ENCODE measurements at places on chromosomes 2 and 18.

DNA sequence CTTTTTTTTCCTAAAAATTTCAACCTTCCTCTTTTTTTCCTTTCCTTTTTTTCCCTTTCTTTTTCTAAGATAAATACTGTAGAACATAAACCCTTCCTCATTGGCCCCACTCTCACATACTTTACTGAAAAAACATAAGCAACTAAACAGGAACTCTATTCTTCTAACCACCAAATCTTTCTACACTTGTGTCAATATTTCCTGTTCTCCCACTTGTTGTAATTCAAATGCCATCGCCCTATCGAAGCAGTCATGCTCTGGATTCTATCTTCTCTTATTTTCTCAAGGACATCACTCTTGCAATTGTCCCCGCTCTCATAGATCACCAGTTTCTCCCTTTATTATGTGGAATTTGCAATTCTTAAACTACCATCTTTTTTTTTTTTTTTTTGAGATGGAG is 20.2 kb upstream of the SSB start:
- no peak for DNase-seq

DNA sequence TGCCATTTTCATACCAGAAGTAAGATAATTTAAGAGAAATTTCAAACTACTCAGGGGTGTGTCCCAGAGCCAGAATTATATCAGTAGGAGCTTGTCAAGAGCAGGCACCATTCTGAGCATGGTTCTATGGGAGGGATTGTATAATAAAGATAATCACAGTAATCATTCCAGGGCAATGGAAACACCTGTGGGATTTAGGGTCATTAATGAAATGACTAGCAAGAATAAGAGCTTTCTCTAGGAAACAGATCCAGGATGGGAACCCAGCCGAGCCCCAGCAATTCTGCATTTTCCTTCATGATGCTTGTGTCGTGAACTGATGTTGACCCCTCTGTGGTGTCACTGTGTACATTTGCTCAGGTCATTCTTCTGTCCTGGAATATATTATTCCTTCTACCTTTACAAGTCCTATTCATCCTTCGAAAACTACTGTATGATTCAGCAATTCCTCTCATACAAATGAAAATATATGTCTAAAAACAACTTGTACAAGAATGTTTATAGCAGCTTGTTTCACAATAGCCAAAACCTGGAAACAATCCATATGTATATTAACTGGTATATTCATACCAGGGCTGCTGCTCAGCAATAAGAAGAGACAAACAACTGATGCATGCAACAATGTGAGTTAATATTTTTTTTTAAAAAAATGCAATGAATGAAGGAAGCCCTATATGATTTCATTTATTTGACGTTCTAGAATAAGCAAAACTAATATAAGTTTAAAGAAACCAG is 687.8 kb upstream of the KLHL29 start:
- DNase-seq = no peak

DNA sequence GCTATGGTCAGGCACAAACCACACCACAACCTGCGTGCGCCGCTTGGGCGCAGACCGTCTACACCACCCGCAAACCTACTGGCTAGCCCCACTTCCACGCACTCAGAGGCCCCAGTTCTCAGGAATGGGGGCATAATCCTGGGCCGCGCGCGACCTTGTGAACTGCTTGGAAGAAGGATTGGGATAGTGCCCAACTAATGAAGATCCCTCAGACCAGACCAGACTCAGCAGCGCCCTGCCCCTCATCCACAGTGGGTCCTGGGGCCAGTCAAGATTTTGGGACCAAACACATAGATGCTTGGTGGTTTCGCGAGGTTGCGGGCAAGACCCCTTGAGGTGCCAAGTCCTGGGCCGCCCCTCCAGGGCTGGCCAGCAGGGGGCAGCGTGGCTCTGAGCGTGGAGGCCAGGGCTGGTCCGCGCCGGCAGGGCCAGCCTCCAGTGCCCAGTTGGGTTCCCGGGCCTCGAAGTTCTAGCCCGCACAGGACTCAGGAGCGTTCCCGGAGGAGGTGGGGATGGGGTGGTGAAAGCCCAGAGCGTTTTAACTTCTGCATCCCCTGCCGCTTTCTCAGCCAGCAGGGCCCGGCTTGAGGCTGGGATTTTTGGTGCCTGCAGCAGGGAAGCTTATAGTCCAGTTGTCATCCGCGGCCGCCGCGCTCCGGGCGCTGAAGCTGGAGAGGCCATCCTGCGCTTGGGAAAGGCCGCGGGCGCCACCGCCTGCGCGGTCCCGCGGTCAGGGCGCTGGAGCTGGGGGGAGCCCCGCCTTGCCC is 8.3 kb downstream of the OSR1 start:
- DNase-seq = no peak

- DNase-seq = no peak
Measured at GRCh38 chr2:75646090-75646582, 447 bp upstream of the MRPL19 start.

DNA sequence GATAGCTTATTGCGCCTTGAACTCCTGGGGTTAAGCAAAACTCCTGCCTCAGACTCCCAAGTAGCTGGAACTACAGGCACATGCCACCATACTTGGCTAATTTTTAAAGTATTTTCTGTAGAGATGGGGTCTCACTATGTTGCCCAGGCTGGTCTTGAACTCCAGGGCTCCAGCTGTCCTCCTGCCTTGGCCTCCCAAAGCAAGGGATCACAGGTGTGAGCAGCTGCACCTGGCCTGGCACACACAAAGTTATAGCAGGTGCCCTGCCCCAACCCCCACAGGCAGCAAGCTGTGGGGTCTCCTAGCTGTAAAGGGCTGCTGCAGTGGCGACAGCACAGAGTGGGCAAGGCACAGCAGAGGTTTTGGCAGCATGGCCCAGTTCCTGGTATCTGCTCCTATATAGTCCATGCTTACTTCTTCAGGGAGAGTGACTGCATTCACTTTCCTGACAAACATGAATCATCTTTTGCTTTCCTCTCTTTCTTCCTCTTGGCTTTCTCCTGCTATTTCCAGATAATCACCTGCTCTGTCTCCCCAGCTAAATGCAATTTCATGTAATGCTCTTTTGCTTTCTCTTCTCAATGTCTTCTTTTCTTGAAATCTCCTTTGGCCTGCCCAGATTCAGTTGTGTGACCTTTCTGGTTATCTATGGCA is 27.3 kb upstream of the METAP1D start:
- no peak for DNase-seq

- no peak for DNase-seq
Measured at GRCh38 chr2:108367561-108368175, 10.1 kb upstream of the SULT1C4 start.

All from AG08396 (cell line).